ENCODE measurements at places on chromosomes 5 and 9. TPM values are rescaled to one million over a fixed set of nuclear protein-coding genes. Genes with fewer than 3 reads are reported as not detected.

Gene AK3
- total RNA-seq: 69.7 TPM

Gene HTR4
- total RNA-seq: not detected

Gene CDX1
- total RNA-seq: 0.26 TPM

Gene FSD1L
- total RNA-seq: 1.8 TPM

Gene ERMP1
- 21.4 TPM for total RNA-seq

Measured in suprapubic skin (tissue), 4 donors.